ENCODE measurements at places on chromosomes 16 and 17. TPM values are rescaled to one million over a fixed set of nuclear protein-coding genes. Genes with fewer than 3 reads are reported as not detected.

GRCh38 chr17:32116937-32117336, 25.4 kb upstream of the RHOT1 start:
- no peak for DNase-seq

GRCh38 chr17:21025451-21025850, 17.4 kb downstream of the USP22 start:
- no peak for DNase-seq

DNA sequence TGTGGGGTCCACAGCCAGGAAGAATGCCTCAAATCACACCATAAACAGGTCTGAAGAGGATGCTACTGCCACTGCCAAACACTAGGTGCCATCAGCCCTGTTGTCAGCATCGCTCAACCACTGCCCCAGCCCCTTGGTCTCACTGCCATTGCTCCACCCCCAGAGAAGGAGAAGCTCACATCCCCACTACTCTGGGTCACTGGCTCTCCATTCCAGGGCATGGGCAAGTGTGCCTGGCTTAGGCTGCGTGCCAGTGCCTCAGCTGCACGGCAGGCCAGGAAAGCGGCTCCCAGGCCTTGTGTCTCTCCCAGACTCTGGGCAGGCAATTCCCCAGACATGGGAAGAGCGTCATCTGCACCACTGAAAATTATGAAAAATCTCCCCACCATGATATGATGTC, 1.2 kb upstream of the IGSF6 start:
- no peak for DNase-seq

DNA sequence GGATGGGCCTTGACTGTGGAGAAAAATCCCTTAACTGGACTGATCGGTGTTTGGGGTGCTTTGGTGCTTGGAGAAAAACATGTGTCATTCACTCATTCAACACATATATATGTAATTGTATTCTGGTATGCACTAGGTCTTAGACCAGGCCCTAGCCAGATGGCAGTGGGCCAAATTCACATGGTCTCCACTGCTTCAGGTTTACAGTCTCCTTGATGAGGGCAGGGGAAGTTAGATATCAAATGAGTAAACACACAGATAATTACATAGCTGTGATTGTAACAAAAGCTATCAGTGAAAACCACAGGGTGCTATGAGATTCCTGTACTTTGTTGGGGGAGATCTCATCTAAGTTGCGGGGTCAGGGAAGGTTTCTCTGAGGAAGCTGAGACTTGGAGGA, 78.8 kb downstream of the WWP2 start:
- DNase-seq, result no peak

DNA sequence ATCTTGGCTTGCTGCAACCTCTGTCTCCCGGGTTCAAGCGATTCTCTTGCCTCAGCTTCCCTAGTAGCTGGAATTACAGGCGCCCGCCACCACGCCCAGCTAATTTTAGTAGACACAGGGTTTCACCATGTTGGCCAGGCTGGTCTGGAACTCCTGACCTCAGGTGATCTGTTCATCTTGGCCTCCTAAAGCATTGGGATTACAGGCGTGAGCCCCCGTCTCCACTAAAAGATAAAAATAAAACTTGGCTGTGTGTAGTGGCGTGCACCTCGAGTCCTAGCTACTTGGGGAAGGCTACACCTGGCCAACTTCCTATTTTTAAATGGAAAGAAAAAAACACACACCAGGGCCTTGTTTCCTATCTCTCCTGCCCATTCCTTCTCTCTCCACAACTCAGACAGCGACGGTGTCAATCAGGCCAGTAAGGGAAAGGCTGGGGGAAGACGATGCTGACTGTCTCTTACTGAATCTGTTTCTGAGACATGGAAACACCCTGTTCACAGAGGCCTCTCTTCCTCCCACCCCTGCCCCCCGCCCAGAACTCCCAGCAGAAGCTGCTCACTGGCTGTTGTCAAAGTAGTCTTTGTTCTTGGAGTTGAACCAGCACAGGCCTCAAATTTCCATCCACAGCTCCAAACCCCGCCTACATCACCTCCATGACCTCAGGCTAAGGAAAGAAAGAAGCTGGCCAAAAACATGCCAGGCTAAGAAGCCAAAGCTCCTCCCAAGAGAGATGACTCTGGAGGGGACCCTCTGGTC, 96.6 kb downstream of the NXN start:
- no peak for DNase-seq

- no peak for DNase-seq
Observed at GRCh38 chr17:574061-574460, 140.6 kb downstream of the VPS53 start.

The CBX8 gene
- polyA plus RNA-seq, result 3.4 TPM

The TLCD1 gene
- polyA plus RNA-seq, result 14.9 TPM

The ALOX15 gene
- polyA plus RNA-seq, result 0.23 TPM

The NUPR1 gene
- 0.78 TPM for polyA plus RNA-seq

The EPX gene
- not detected for polyA plus RNA-seq
